A549 treated with CpdA at 1 μM for 4 hours (cell line): ENCODE measurements at places on chromosomes 1 and 21. TPM values are rescaled to one million over a fixed set of nuclear protein-coding genes. Genes with fewer than 3 reads are reported as not detected.

PDZK1 gene
- 0.45 to 1.2 TPM (median 0.86 TPM) in 5 replicates for total RNA-seq

USP24 gene
- total RNA-seq, result 12.6 to 17.2 TPM (median 14.8 TPM) in 5 replicates

SPOCD1 gene
- 3.5 to 6.9 TPM (median 5.1 TPM) in 5 replicates for total RNA-seq

RGS16 gene
- total RNA-seq, result 0.15 to 0.31 TPM (median 0.19 TPM) in 5 replicates

NCAM2 gene
- total RNA-seq, result not detected in 5 replicates

CDK18 gene
- 0.54 to 1.4 TPM (median 1.0 TPM) in 5 replicates for total RNA-seq

LORICRIN gene
- not detected in 5 replicates for total RNA-seq

PERM1 gene
- total RNA-seq, result 0.07 to 0.24 TPM (median 0.08 TPM) in 3 of 5 replicates, not detected in the others

FCRL1 gene
- total RNA-seq, result not detected in 5 replicates

MAP10 gene
- total RNA-seq, result 0.75 to 1.1 TPM (median 1.0 TPM) in 5 replicates

C2CD2 gene
- total RNA-seq, result 10.8 to 12.0 TPM (median 11.0 TPM) in 5 replicates

C1orf159 gene
- total RNA-seq, result 9.8 to 16.1 TPM (median 14.6 TPM) in 5 replicates

HCRTR1 gene
- total RNA-seq, result 0.07 to 0.08 TPM in 2 of 5 replicates, not detected in the others

DNASE2B gene
- total RNA-seq, result not detected in 5 replicates

ANXA9 gene
- 0.70 to 1.3 TPM (median 0.83 TPM) in 5 replicates for total RNA-seq

HEYL gene
- total RNA-seq, result 2.3 to 3.3 TPM (median 3.0 TPM) in 5 replicates

CLIC6 gene
- 0.04 to 0.16 TPM (median 0.05 TPM) in 4 of 5 replicates, not detected in the other for total RNA-seq

SPRR1A gene
- not detected in 5 replicates for total RNA-seq

NT5C1A gene
- total RNA-seq, result not detected in 5 replicates

NPPB gene
- total RNA-seq, result 0.16 TPM in 1 of 5 replicates, not detected in the others

FCRL6 gene
- not detected in 5 replicates for total RNA-seq

SMIM11 gene
- 2.7 to 25.8 TPM (median 12.4 TPM) in 5 replicates for total RNA-seq

CD48 gene
- total RNA-seq, result not detected in 5 replicates

OR1C1 gene
- total RNA-seq, result not detected in 5 replicates

MXRA8 gene
- total RNA-seq, result 0.09 to 0.65 TPM (median 0.29 TPM) in 5 replicates

MMP23B gene
- 0.62 to 1.1 TPM (median 1.0 TPM) in 4 of 5 replicates, not detected in the other for total RNA-seq

ARPC5 gene
- 144 to 192 TPM (median 166 TPM) in 5 replicates for total RNA-seq

PLPPR5 gene
- not detected in 5 replicates for total RNA-seq

LINGO4 gene
- not detected in 5 replicates for total RNA-seq

ZNF692 gene
- total RNA-seq, result 18.0 to 29.0 TPM (median 28.2 TPM) in 5 replicates

OLIG1 gene
- total RNA-seq, result 0.08 TPM in 1 of 5 replicates, not detected in the others

GBP5 gene
- total RNA-seq, result 0.05 TPM in 2 of 5 replicates, not detected in the others

HES2 gene
- 2.3 to 3.5 TPM (median 3.0 TPM) in 5 replicates for total RNA-seq

AQP10 gene
- not detected in 5 replicates for total RNA-seq

RGS13 gene
- total RNA-seq, result not detected in 5 replicates
